ENCODE measurements at places on chromosomes 11 and 22.

GRCh38 chr11:104127828-104128227, 36.1 kb downstream of the PDGFD start:
- no peak for DNase-seq

DNA sequence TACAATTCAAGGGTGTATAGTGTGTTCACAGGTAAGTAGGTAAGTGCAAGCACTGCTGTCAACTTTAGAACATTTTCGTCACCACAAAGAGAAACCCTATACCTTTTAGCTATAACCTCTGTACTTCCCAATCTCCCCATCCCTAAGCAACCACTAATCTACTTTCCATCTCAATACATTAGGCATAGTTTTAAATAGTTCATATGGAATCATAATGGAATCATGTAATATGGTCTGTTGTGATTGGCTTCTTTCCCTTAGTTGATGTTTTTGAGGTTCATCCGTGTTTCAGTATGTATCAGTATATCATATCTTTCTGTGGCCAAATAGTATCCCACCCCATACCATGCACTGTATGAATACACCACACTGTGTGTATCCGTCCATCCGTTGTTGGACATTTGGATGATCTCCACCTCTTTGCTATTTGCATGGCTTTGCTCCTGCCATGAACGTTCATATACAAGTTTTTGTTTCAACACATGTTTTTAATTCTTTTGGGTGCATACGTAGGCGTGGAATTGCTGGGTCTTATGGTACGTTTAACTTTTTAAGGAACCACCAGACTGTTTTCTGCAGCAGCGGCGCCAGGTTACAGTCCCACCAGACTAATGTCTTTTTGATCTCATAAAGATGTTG, 27.7 kb upstream of the OPCML start:
- no peak for DNase-seq

DNA sequence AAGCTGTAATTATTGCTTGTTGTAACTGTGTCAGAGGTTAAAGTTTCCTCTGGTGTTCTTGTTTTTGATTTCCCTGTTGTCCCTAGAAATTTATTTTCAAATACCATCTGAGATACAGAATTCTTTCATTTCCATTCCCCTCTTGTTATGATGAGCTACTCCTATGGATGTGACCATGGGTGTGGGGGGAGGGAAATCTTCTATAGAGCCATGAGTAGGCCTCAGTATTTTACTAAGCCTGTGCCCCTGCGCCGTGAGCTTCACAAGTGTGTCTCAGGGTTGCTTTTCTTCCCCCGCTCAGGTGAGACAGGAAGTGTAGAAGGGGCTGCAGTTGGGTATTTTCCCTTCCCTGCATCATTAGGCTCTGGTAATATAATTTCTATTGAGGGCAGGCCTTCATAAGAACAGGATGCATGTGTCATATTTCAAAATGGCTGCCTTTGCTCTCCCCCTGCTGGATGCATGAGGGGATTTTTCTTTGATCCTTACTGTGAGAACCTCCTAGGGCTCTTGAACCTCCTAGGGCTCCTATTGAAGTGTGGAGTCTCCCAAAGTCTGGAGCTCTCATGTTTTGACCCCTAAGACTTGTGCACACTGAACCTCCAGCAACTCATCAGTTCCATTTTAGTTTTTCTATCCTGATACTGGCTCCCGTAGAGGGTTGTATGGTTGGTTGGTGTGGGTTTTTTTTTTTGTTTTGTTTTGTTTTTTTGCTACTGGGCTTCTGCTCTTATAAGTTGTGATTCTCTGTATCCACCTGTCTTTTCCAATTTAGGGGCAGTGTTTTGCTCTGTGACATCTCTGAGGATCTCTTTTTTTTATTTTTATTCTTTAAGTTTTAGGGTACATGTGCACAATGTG, 658.2 kb downstream of the NTM start:
- DNase-seq, result no peak

GRCh38 chr11:36509201-36509639, 852 bp downstream of the TRAF6 start:
- no peak for DNase-seq

GRCh38 chr11:124301548-124301947, 12.2 kb downstream of the OR8D1 start:
- DNase-seq, result no peak

DNA sequence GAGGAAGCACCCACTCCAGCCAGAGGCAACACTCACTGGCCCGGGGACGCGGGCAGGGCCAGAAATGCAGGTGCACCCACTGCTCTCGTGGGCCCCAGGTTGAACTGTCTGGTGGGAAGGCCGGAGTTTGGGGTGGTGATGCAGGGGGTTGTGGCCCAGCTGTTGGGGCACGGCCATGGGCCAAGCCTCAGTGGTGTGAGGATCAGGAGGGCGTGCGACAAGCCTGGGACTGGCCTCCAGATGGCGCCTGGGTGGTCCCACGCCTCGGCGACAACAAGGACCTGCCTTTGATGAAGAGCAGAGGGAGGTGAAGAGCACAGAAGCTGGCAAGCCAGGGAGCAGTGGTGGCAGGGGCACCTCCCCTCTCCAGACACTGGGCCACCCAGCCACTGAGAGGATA, 240.8 kb downstream of the BRD1 start:
- DNase-seq, result no peak

DNA sequence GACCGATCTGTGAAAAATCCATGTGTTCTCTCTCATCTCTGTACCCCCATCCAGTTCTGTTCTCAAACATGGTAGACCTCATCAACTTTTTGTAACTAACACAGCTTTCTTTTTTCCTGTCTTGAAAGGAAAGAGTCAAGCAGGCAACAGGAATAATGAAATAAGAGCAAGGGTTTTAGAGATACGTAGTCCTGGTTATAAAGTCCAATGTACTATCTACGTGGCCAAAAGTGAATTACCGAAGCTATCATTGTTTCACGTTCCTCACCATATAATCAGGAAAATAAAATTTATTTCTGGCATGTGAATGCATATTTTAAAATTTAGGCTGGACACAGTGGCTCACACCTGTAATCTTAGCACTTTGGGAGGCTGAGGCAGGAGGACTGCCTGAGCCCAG, 472.2 kb upstream of the ANO3 start:
- DNase-seq, result no peak

- DNase-seq, result no peak
Observed at GRCh38 chr22:36156515-36157419, 3.8 kb downstream of the APOL3 start.

GRCh38 chr11:67411785-67412152, 3.7 kb upstream of the CARNS1 start:
- DNase-seq, result no peak

- no peak for DNase-seq
Observed at GRCh38 chr11:76270389-76270788, 64.1 kb upstream of the WNT11 start.

DNA sequence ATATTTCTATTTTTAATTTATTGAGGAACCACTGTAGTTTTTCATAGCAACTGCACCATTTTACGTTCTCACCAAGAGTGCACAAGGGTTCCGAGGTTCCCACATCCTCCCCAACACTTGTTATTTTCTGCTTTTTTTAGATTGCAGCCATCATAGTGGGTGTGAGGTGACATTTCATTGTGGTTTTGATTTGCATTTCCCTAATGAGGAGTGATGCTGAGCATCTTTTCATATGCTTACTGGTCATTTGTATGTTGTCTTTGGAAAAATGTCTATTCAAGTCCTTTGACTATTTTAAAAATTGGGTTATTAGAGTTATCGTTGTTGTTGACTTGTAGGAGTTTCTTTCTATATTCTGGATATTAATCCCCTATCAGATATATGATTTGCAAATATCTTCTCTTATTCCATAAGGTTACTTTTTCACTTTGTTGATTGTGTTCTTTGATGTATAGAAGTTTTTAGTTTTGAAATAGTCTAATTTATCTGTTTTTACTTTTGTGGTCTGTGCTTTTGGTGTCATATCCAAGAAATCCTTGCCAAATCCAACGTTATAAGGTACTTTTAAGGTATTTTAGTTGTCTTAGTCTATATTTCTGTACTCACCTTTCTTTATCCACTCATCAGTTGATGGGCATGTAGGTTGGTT, 9.0 kb downstream of the NEAT1 start:
- no peak for DNase-seq

- no peak for DNase-seq
Observed at GRCh38 chr22:37501610-37502341, 15.6 kb upstream of the MFNG start.

- DNase-seq, result no peak
Observed at GRCh38 chr11:102368472-102368871, 21.5 kb downstream of the BIRC2 start.

DNA sequence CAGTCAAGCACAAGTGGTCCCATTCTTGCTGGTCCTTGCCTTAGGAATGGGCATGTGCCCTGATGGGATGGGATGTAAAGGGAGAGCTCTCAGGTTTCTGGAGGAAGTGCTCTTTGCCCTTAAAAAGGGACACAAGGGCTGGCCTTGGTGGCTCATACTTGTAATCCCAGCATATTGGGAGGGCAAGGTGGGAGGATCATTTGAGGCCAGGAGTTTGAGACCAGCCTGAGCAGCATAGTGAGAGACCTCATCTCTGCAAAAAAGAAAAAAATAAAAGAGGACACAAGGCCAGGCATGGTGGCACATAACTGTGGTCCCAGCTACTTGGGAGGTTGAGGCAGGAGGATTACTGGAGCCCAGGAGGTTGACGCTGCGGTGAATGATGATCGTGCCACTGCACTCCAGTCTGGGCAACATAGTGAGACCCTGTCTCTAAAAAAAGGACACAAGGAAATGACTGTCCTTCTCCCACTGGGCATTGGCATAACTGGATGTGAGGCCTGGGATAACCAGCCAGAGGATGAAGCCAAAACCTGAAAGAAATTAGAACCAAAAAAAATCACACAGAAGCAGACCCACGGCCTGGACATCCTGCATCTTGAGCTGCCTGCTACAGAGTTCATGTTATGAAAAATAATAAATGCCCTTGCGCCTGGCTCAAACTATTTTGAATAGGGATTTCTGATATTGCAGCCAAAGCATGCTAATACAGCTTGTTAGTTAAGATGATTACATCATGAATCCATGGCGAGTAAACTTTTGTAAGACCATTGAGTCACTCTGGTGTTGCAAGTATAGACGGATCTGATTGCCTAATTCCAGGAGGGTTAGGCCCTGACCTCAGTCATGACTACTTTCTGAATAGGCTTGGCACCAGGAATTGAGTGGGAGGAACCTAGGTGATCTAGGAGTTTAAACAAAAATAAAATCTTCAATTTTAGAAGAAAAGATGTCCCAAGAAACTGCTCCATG, 12.9 kb upstream of the CRKL start:
- DNase-seq, result no peak

GRCh38 chr11:20235164-20235563, 74.9 kb upstream of the DBX1 start:
- no peak for DNase-seq

- DNase-seq, result no peak
Observed at GRCh38 chr11:70862093-70862492, 390.3 kb downstream of the SHANK2 start.

- no peak for DNase-seq
Observed at GRCh38 chr11:134275534-134276395, at the start of gene GLB1L3. Gene GLB1L3, plus strand, starts transcription at chr11:134276379. Its CDS starts 362 bp downstream, at chr11:134276741.

GRCh38 chr11:29781268-29781667, 235.6 kb downstream of the KCNA4 start:
- DNase-seq, result no peak

- DNase-seq, result no peak
Observed at GRCh38 chr11:79667380-79667779, 226.6 kb upstream of the TENM4 start.

DNA sequence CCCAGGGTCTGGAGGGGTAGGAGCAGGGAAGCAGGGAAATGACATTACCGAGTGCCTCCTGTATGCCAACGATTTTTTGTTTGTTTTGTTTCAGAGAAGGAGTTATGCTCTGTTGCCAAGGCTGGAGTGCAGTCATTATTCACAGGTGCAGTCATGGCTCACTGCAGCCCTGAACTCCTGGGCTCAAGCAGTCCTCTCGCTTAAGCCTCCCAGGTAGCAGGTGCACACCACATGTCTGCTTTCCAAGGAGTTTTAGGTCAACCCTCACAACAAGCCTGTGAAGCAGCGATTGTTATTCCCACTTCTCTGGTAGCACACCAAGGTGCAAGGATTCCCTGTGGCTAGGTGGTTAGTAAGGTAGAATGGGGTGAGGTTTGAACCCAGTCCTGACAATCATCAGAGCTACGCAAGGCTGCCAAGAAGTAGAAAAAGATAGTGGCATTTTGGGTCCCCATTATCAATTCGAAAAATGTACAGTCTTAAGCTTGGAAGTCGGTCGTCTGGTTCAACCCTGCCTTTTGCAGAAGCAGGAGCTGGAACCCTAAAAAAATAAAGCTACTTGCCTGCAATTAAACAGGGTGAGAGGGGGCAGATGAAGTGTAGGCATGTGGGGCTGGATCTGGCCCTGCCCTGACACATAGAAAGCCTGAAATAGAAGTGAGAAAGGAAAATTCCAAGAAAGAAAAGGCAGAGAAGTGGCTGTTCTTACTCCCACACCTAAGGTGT, 9.1 kb downstream of the UCP3 start:
- no peak for DNase-seq

GRCh38 chr22:33542153-33542552, 378.1 kb downstream of the LARGE1 start:
- no peak for DNase-seq

DNA sequence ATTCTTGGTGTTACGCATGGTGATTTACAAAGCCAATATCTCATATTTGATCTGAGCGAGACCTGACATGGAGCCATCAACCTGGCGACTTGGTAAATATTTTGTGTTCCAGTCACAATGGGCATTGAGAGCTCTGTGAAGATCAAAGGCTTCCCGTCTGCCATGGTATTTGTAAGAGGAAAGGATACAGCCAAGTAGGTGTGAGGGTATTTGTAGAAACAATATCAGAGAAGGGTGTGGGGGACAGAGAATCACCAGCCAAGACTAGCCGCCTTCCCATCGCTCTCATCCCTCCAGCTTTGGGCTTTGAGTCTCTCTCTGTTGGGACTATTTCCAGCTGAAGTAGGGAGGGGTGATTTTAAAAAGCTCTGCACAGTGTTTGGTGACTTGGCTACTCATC, 173.4 kb upstream of the BDNF start:
- no peak for DNase-seq

DNA sequence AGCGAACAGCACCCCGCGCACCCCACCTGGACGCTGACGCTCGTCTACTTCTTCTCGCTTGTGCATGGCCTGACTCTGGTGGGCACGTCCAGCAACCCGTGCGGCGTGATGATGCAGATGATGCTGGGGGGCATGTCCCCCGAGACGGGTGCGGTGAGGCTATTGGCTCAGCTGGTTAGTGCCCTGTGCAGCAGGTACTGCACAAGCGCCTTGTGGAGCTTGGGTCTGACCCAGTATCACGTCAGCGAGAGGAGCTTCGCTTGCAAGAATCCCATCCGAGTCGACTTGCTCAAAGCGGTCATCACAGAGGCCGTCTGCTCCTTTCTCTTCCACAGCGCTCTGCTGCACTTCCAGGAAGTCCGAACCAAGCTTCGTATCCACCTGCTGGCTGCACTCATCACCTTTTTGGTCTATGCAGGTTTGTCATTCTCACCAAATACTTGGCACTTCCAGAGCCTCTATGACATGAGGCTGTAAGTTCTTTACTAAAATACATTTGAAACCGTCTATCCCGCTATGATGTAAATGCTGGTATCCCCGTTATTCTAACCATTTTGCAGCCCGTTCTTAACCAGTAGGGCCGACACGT, 535 bp downstream of the AQP11 start:
- no peak for DNase-seq
